Upper lobe of left lung (tissue), 6 donors: ENCODE measurements at places on chromosomes 2 and 18. TPM values are rescaled to one million over a fixed set of nuclear protein-coding genes. Genes with fewer than 3 reads are reported as not detected.

GRCh38 chr18:27778441-27778840, 398.5 kb downstream of the CDH2 start:
- no peak for DNase-seq

- no peak for DNase-seq
Observed at GRCh38 chr2:29405266-29405665, 290.1 kb downstream of the CLIP4 start.

DNA sequence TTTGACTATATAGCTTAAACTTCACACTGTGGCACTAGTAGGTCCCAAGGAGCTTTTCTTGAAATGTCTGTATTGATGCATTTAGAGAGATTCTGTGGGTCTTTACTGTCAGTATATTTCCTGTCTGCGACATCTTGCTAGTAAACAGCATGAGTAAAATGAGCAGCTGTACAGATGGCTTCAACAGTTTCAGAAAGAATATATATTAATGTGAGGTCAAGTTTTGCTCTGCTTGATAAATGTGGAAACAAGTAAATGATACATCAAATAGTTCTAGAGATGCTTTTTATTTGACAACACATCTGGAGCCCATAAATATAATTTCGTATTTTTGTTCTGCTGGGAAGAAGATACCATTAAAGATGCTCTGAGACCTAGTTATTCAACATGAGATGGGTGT, 310.9 kb upstream of the COL3A1 start:
- DNase-seq, result no peak

DNA sequence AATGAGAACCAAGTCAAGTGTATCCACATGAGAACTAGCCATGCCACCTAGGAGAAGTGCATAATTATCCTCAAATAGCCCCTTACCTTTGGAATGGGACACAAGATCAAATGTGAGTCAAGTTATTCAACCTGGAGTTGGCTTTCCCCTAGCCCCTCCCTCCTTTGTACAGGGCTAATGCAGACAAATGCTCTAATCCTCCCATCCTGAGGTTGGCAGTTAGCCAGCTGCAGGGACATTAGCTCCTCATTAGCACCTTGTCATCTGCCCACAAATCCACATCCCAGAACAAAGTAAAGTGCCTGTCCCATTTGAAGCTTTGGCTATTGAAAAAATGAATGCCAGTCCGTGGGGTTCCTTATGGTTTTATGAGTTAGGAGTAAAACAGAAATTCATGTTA, 294.1 kb upstream of the FANCL start:
- DNase-seq, result no peak

DNA sequence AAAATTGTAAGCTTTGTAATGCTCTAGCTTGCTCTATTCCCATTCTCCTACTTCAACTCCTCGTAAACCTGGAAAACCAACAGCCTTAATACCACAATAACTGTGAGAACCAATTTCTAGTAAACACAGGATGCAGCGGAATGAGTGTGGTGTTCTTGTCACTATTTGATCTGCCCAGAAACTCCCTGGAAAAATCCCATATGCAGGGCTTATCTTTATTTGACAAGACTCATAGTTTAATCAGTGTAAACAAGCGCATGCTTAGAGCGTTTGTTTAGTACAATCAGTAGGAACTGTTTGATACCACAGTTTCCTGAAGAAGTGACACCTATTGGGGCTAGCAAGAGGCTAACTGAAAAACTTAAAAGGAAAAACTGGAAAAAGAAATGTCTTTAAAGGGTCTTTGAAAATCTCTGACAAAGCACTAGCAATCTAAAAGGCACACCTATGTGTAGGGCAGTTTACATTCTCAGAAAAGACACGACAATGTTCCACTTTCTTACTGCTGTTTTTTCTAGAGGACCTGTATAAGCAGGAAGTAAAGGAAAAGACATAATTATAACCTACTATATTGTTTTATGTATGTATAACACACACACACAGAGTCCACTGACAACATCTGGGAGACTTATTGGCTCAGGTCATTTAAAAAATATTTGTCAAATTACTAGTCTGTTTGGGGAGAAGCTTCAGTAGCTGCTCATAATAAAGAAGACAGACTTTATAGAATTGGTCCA, 241.4 kb upstream of the KLHL14 start:
- DNase-seq, result no peak

GRCh38 chr2:866887-867286, 83.8 kb upstream of the SNTG2 start:
- no peak for DNase-seq

CRYGD gene
- not detected for total RNA-seq

DNA sequence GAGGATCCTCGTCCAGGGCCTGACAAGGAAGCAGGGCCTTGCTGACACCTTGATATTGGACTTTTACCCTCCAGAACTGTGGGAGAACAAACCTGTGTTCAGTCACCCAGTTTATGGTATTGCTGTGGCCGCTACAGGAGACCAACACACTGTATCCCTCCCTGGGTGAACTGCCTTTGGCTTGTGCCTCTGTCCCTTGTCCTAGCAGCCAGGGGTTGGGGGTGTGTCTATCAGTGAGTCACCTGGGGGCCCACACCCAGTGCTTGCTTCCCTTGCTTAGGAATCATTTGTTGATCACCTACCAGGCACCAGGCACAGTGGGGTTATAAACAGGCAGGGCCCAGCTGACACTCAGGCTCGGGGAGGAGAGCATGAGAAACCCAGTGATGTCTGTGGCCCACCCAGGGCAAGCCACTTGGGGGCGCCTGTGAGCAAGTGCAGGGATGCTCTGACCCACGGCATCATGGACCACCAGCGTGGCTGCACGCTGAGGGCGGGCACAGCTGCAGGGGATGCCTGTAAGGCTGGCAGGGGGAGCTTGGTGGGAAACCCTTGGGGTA, 17.1 kb downstream of the TMEM185B start:
- peak; percentile 76 for DNase-seq

- peak; percentile 72 for DNase-seq
Observed at GRCh38 chr2:100818606-100819369, 1.2 kb upstream of the NPAS2 start.

GRCh38 chr2:234494361-234495250, 2.3 kb downstream of the ARL4C start:
- peak; percentile 61 for DNase-seq

GRCh38 chr2:112688086-112688880, 32.5 kb upstream of the NT5DC4 start:
- DNase-seq, result no peak

ELAC1 gene
- total RNA-seq, result 11.9 TPM

GRCh38 chr18:76925501-76925900, 103.1 kb downstream of the ZNF236 start:
- DNase-seq, result no peak

DNA sequence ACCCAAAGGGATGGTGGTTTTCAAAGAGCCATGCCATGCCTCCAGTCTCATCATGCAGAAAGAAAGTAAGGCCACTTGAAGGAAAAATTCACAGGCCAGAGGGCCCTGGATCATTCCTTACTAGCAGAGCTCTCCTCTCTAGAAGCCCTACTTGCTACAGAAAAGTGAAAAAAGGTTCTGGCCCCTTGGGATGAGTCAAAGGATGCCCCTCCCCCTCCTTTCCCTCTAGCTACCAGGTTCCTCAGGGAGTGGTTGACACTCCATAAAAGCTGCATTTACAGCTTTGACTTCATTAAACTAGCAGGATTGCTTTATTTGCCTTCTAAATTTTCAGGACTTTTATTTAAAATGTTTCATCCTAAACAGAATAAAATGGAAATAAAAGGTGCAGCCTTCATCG, 21.2 kb downstream of the OSR1 start:
- no peak for DNase-seq

PDE11A gene
- not detected for total RNA-seq

IRS1 gene
- total RNA-seq, result 12.6 TPM

GRCh38 chr18:21191596-21192307, 50.3 kb upstream of the GREB1L start:
- DNase-seq, result peak; percentile 54

GRCh38 chr18:40355726-40356125, 1599.3 kb upstream of the PIK3C3 start:
- DNase-seq, result no peak

ICOS gene
- total RNA-seq, result 0.98 TPM

- DNase-seq, result no peak
Observed at GRCh38 chr2:134499307-134499926, 219.4 kb downstream of the TMEM163 start.

- DNase-seq, result no peak
Observed at GRCh38 chr2:64929333-64929732, 59.9 kb upstream of the SLC1A4 start.

DNA sequence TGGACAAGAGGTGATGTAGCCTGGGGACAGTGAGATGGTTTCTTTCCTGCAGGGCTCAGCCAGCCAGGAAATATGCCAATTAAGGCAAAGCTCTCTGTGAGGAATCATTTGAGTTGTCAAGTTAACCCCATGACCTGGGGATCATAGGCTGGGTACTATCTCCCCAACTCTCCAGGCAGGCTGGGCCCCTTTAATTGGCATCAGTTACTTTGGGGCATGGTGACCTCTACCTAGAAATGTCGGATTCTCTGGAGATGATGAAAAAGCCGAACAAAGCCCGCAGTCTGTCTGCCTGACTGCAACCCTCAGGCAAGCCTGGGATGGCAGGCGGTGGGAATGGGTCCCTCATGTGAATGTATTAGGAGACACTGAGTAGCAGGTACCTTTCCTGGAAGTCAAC, 193.5 kb upstream of the SMAD2 start:
- DNase-seq, result no peak

GAD1 gene
- total RNA-seq, result not detected

OXER1 gene
- total RNA-seq, result 0.76 TPM

CDKL4 gene
- total RNA-seq, result 0.54 TPM

- no peak for DNase-seq
Observed at GRCh38 chr2:71892423-71892730, 255.3 kb downstream of the CYP26B1 start.

DNA sequence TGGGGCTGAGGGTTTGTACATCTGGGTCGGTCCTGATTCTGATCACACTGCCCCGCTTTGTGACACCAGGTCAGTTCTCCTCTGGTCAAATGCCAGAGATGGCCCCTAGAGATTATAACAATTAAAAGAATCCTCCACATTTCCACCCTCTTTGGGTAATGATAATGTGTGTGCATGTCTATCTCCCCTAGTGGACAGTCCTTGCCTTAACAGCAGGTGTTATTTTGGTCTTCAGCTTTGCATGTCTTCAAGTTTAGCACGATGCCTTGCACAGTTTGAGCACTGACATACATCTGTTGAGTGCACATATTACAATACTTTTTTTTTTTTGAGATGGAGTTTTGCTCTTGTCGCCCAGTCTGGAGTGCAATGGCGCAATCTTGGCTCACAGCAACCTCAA, 25.7 kb upstream of the COX7A2L start:
- DNase-seq, result no peak
